ENCODE measurements at places on chromosomes 16 and 17. TPM values are rescaled to one million over a fixed set of nuclear protein-coding genes. Genes with fewer than 3 reads are reported as not detected.

Gene HOXB5
- total RNA-seq = not detected

Gene EVPL
- total RNA-seq = under 0.01 TPM

Gene PPP1R27
- not detected for total RNA-seq

Gene CD300C
- total RNA-seq = not detected

Gene CA7
- total RNA-seq = not detected

Data from smooth muscle cell of bladder (primary cell).